ENCODE measurements at places on chromosomes 6 and 20. TPM values are rescaled to one million over a fixed set of nuclear protein-coding genes. Genes with fewer than 3 reads are reported as not detected.

Gene C6orf163
- total RNA-seq = 0.20 TPM

Gene NANP
- total RNA-seq = 7.5 TPM

Gene XKR7
- not detected for total RNA-seq

Gene MYB
- total RNA-seq = 0.64 TPM

Gene LY6G6F
- not detected for total RNA-seq

Gene TBX18
- 18.9 TPM for total RNA-seq

Gene TRIM31
- total RNA-seq = 0.72 TPM

Gene C6orf15
- total RNA-seq = not detected

Gene SPTLC3
- total RNA-seq = 0.02 TPM

Gene PAK5
- not detected for total RNA-seq

Gene NELFE
- total RNA-seq = 92.7 TPM

Gene SLC22A2
- not detected for total RNA-seq

Gene TASP1
- 11.7 TPM for total RNA-seq

Gene MATN4
- total RNA-seq = 0.12 TPM

Gene HLA-F
- 5.1 TPM for total RNA-seq

Gene TMEM63B
- total RNA-seq = 14.1 TPM

Gene PHIP
- total RNA-seq = 4.3 TPM

Gene RIN2
- 22.9 TPM for total RNA-seq

Gene OXT
- not detected for total RNA-seq

Gene POLR1H
- 37.6 TPM for total RNA-seq

Gene PPIL1
- total RNA-seq = 41.9 TPM

Gene ADAT2
- 3.6 TPM for total RNA-seq

All from A549 treated with AZD2906 at 1 μM for 4 hours (cell line).